ENCODE measurements at places on chromosomes 5 and 9.

DNA sequence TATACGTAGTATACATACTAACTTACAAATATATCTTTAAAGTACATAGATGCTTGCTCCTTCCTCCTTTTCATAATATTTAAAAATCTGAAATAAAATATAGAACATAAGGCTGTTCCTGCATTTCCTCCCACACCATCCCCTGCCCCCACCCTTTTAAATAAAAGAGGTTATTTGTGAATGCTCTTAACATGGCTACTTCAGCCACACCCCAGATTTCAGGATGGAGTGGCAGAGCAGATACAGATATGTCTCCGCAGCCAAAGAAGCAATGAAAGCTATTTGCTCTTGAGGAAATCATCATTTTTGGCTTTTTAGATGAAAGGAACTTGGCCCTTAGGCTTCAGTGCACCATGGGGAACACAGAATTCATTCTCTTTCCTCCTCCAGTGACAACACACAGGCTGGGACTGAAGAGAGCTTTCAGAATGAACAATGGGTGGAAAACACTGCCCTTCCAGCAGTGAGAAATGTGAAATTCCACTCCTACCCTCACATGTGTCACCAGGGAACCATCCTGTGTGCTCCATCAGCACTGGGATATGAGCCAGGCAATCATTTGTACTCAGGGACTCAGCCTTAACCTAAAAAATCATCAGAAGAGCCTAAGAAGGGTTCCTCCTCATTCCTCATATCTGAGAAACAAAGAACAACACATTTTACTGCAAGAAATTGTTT lies 134.3 kb downstream of the PPP2R2B start:
- no peak for DNase-seq
- H3K27ac ChIP-seq = no peak overlapping the region
- H3K27me3 ChIP-seq = no peaks in the 10 kb centered on the region

- H3K4me1 ChIP-seq = no peaks in the 10 kb centered on the region
- no peaks in the 10 kb centered on the region for H3K27me3 ChIP-seq
- peak within 1 kb of the TSS; percentile 98 for H3K27ac ChIP-seq
- peak; percentile 85 for DNase-seq
Observed at GRCh38 chr9:104093647-104094533, at the start of gene SMC2. TSS of gene SMC2 (plus strand) at chr9:104094309. CDS start at chr9:104095385, 1,076 bp downstream.

DNA sequence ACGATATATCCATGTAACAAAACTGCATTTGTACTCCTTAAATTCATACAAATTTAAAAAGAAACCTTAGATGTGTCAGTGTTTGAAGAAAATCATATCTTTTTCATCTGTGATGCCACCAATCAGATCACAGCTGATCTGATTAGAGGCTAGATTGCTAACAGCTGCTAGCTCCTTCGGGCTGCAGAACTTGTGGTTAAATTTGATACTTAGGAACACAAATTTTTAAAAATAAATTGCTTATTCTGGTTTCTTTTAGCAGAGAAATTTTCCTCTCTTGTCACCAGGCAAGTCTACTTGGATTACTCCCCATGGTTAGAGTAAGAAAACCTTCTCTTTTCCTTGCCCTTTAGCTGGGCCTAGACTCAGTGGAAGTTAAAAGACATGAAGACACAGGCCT lies 94.6 kb upstream of the RANBP6 start:
- H3K27ac ChIP-seq = no peak overlapping the region
- H3K27me3 ChIP-seq = no peaks in the 10 kb centered on the region
- no peak overlapping the region for H3K4me3 ChIP-seq
- no peaks in the 10 kb centered on the region for H3K36me3 ChIP-seq
- no peaks in the 10 kb centered on the region for H3K4me1 ChIP-seq
- no peak for DNase-seq

- no peaks in the 10 kb centered on the region for H3K27me3 ChIP-seq
- no peak for DNase-seq
- H3K4me3 ChIP-seq = no peak overlapping the region
- H3K27ac ChIP-seq = no peak overlapping the region
- H3K4me1 ChIP-seq = no peaks in the 10 kb centered on the region
Observed at GRCh38 chr9:18482371-18482770, 8.4 kb downstream of the ADAMTSL1 start.

DNA sequence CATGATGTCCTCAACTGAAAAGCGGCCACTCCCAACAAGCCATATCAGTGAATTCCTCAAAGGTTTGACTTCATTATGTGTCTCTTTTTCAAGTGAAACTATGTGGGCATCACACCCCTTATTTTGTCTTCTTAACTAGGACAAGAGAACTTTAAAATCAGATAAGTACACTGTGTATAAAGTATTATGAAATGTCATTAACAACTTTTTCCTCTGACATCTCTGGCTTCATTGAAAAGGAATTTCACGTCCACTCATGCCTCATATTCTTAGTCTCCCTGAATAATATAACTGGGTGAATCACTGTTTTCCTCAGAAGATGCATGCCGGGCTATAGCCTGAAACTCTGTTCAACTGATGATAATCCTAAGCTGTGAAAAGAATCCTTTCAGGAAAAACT lies 415.8 kb downstream of the ACTL7B start:
- H3K27ac ChIP-seq = peak overlapping the region; percentile 56
- no peaks in the 10 kb centered on the region for H3K36me3 ChIP-seq
- H3K4me1 ChIP-seq = peaks cover 3% of the 10 kb centered on the region
- H3K27me3 ChIP-seq = no peaks in the 10 kb centered on the region
- DNase-seq = no peak
- H3K4me3 ChIP-seq = no peak overlapping the region

DNA sequence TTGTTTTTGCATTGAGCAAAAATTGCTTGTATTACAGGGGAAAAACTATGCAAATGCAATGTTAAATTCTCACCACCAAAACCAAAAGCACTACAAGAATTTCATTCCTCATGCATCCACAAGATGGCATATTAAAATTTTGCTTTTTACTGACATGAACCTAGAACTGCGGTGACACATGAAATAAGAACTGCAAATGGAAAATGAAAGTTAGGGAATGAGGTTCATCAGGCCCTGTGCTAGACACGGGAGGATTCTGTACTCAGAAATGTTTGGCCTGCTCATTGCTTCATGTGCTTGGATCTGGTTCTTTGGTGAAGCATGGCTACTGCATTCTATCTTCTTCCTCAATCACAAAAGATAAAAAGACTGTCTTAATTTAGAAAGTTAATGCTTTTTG lies 9.1 kb upstream of the RFK start:
- no peaks in the 10 kb centered on the region for H3K4me1 ChIP-seq
- no peaks in the 10 kb centered on the region for H3K27me3 ChIP-seq
- no peaks in the 10 kb centered on the region for H3K36me3 ChIP-seq

GRCh38 chr9:101073122-101073521 lies 44.6 kb downstream of the PLPPR1 start:
- no peak for DNase-seq
- no peaks in the 10 kb centered on the region for H3K36me3 ChIP-seq
- H3K4me1 ChIP-seq = no peaks in the 10 kb centered on the region
- no peak overlapping the region for H3K4me3 ChIP-seq
- no peak overlapping the region for H3K27ac ChIP-seq

DNA sequence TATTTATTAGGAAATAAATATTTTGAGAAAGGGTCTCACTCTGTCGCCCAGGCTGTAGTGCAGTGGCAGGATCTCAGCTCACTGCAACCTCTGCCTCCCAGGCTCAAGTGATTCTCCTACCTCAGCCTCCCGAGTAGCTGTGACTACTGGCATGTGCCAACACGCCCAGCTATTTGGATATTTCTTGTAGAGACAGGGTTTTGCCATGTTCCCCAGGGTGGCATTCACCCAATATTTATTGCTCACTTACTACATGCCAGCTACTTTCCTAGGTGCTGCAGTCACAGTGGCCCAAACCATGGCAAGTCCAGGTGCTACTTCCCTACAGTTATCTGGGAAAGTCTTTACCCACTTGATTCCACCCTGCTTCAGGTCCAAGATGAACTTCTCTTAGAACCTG lies 8.3 kb upstream of the MED7 start:
- DNase-seq = no peak
- H3K36me3 ChIP-seq = no peaks in the 10 kb centered on the region
- no peak overlapping the region for H3K27ac ChIP-seq
- H3K27me3 ChIP-seq = no peaks in the 10 kb centered on the region
- H3K4me3 ChIP-seq = no peak overlapping the region

DNA sequence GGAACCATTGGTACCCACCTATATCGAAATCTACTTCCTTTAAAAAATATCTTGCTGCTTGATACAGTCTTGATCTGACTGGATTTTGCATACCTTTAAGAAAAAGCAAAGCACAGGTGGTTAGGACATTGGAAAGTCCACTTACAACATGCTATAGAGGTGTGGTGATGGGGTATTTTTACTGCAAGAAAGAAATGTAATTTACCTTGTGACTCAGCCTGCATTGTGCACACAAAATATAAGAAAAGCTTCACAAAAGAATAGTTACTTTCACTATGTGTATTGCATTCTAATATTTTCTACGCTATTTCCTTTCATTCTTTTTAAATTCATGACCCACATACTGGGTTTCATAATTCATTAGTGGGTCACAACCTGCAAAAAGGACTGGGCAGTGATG lies 236.2 kb upstream of the RASEF start:
- H3K27ac ChIP-seq = no peak overlapping the region
- no peaks in the 10 kb centered on the region for H3K36me3 ChIP-seq
- no peaks in the 10 kb centered on the region for H3K4me1 ChIP-seq
- no peak for DNase-seq

GRCh38 chr5:68534131-68534940 lies 318.8 kb downstream of the PIK3R1 start:
- H3K27ac ChIP-seq = peak overlapping the region; percentile 88
- H3K4me3 ChIP-seq = peak overlapping the region; percentile 26
- peaks cover 10% of the 10 kb centered on the region for H3K4me1 ChIP-seq
- H3K36me3 ChIP-seq = no peaks in the 10 kb centered on the region
- no peak for DNase-seq

DNA sequence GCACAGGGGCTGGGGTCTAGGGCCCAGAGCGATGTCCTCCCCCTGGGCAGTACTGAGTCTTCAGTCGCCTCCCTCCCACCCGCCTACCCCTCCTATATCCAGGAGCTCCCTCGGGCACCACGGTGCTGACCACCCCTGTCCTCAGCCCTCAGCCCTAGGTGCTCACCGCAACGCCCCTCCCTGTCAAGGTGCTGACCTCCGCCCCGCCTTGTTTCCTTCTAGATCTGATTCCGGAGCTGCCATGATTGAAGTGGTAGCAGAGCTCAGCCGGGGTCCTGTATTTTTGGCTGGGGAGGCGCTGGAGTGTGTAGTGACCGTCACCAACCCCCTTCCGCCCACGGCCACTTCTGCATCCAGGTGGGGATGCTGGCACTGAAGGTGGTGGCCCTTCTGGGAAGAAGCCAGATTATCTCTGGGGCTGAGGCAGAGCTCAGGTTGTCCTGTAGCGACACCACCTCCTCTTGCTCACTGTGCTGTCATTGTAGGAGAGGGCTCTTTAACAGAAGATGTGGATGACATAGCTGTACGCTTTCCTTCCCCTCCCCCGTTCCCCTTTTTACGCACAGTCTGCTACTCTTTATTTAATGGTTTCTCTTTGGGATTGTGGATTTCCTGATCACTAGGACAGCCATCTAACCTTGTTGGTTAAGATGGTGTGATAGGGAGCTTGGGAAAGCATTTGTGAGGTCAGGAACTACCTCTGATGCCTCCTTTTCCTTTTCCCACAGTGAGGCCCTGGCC lies 598 bp downstream of the RGP1 start:
- DNase-seq = no peak
- H3K4me3 ChIP-seq = peak overlapping the region; percentile 87
- peak overlapping the region; percentile 93 for H3K27ac ChIP-seq
- peaks cover 6% of the 10 kb centered on the region for H3K4me1 ChIP-seq
- H3K27me3 ChIP-seq = no peaks in the 10 kb centered on the region

DNA sequence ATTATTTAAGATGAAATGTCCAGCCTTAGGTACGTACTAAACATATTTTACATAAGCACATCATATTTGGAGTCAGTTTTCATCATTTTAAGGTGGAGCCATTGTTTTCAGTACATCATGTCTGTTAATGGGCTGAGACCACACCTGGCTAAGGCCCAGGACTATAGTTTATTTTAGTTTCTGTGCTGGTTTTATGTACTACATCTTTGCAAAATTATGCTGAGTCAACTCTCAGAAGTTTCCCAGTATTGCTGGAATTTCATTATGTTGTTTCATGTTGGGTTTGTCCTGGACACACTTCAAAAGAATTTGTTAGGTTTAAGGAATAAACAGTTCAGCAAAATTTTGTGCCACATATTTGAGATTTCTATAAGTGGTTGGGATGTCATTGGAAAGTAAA lies 171.2 kb downstream of the CCDC171 start:
- H3K27ac ChIP-seq = no peak overlapping the region
- H3K4me1 ChIP-seq = no peaks in the 10 kb centered on the region
- H3K36me3 ChIP-seq = no peaks in the 10 kb centered on the region
- DNase-seq = no peak
- H3K4me3 ChIP-seq = no peak overlapping the region
- no peaks in the 10 kb centered on the region for H3K27me3 ChIP-seq

DNA sequence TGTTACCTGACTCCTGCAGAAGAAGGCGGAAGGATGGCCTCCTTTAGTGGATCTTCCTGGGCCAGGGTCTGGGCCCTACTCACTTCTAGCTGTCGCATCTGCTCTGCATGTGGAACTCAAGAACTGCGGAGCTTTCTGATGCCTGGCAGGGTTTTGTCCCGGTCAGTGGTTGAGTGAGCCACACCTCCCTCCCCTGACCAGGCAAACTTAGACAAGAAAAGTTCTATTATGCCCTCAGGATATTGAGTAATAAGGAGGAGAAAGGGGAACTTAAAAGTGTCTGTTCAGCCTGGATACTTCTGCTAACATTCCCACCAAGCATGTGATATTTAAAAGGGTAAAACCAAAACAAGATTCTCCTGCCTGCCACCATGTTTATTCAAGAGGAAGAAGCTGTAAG lies at the start of gene FYB1:
FYB1 (minus strand) TSS at position 127 of the 400 bp plus-strand sequence. CDS start 16,603 bp downstream, outside the sequence.
- DNase-seq = no peak
- H3K4me3 ChIP-seq = no peak within 1 kb of the TSS
- H3K27ac ChIP-seq = no peak within 1 kb of the TSS
- H3K36me3 ChIP-seq = no peaks in the 10 kb centered on the region
- no peaks in the 10 kb centered on the region for H3K27me3 ChIP-seq
- no peaks in the 10 kb centered on the region for H3K4me1 ChIP-seq

DNA sequence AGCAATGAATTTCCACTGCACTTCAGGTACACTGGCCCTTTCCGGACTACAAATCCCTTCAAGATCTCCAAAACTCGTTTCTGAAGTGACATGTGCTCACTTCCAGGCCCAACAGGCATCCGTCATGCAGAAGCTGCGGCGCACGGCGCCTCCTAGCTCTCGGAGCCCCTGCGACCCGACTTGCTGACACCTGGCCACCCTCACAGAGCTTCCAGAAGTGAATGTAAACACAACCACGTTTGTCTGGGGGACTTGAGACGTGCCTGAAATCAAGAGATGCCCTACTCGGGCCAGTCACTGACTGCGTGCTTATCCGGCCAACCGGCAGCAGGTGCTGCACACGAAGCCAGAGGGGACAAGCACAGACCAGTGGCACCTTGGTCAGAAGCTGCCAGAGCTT lies 4.9 kb upstream of the LHX3 start:
- no peak overlapping the region for H3K4me3 ChIP-seq
- no peaks in the 10 kb centered on the region for H3K4me1 ChIP-seq
- DNase-seq = no peak
- H3K27me3 ChIP-seq = peaks cover 6% of the 10 kb centered on the region
- H3K36me3 ChIP-seq = no peaks in the 10 kb centered on the region
- H3K27ac ChIP-seq = no peak overlapping the region

GRCh38 chr5:149045089-149045460 lies 17.8 kb downstream of the SH3TC2 start:
- no peak overlapping the region for H3K27ac ChIP-seq
- DNase-seq = no peak
- H3K4me1 ChIP-seq = no peaks in the 10 kb centered on the region
- no peak overlapping the region for H3K4me3 ChIP-seq
- H3K27me3 ChIP-seq = no peaks in the 10 kb centered on the region

All from breast epithelium (tissue), 4 donors.